ENCODE measurements at places on chromosomes 7 and 10. TPM values are rescaled to one million over a fixed set of nuclear protein-coding genes. Genes with fewer than 3 reads are reported as not detected.

The RPEL1 gene
- not detected for polyA plus RNA-seq

The DCLRE1C gene
- polyA plus RNA-seq: 15.8 TPM

The MYO1G gene
- 73.8 TPM for polyA plus RNA-seq

The OR2A12 gene
- not detected for polyA plus RNA-seq

The APBB1IP gene
- 68.5 TPM for polyA plus RNA-seq

The CYP3A5 gene
- 0.20 TPM for polyA plus RNA-seq

The CRHR2 gene
- polyA plus RNA-seq: 0.06 TPM

The ZNF425 gene
- polyA plus RNA-seq: 1.0 TPM

The LGI1 gene
- polyA plus RNA-seq: not detected

The KIAA1549 gene
- polyA plus RNA-seq: not detected

The AVL9 gene
- 10.4 TPM for polyA plus RNA-seq

The PPIF gene
- polyA plus RNA-seq: 10.9 TPM

The DMTF1 gene
- polyA plus RNA-seq: 23.2 TPM

The HK1 gene
- 129 TPM for polyA plus RNA-seq

The NEUROD6 gene
- not detected for polyA plus RNA-seq

The NYAP1 gene
- not detected for polyA plus RNA-seq

The SPDYE1 gene
- polyA plus RNA-seq: not detected

The CTBP2 gene
- 3.1 TPM for polyA plus RNA-seq

The CCNY gene
- polyA plus RNA-seq: 11.0 TPM

The ZNF853 gene
- polyA plus RNA-seq: 3.8 TPM

The GRM8 gene
- polyA plus RNA-seq: not detected

The TRIL gene
- polyA plus RNA-seq: not detected

The SP4 gene
- 14.7 TPM for polyA plus RNA-seq

The FXYD4 gene
- polyA plus RNA-seq: not detected

The ZNF438 gene
- polyA plus RNA-seq: 3.9 TPM

All from naive thymus-derived CD8-positive, alpha-beta T cell (primary cell).